ENCODE measurements at places on chromosomes 7 and 10.

GRCh38 chr7:6015917-6016652 is 7.0 kb downstream of the AIMP2 start:
- no peak overlapping the region for H3K4me3 ChIP-seq
- DNase-seq: no peak
- no peaks in the 10 kb centered on the region for H3K27me3 ChIP-seq
- H3K36me3 ChIP-seq: peaks cover 37% of the 10 kb centered on the region
- peaks cover 27% of the 10 kb centered on the region for H3K4me1 ChIP-seq

DNA sequence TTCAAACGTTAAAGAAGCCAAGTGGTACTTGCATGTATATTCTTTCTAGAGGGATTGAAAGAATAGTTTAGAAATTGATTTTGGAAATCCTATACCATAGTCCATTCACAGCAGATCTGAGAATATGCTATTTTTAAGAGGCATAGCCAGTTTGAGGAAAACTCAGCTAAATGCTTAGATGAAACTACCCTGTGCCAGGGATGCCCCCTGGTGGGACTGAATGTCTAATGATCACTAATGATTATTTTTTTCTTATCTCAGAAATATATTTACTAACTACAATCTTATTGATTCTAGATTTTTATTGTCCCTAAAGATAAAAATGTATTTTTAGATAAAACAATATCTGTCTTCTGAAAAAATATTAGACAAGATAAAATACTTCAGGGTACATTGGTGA is 844.9 kb upstream of the PHF14 start:
- H3K27ac ChIP-seq: no peak overlapping the region
- H3K4me3 ChIP-seq: no peak overlapping the region
- no peaks in the 10 kb centered on the region for H3K36me3 ChIP-seq
- DNase-seq: no peak
- no peaks in the 10 kb centered on the region for H3K4me1 ChIP-seq

DNA sequence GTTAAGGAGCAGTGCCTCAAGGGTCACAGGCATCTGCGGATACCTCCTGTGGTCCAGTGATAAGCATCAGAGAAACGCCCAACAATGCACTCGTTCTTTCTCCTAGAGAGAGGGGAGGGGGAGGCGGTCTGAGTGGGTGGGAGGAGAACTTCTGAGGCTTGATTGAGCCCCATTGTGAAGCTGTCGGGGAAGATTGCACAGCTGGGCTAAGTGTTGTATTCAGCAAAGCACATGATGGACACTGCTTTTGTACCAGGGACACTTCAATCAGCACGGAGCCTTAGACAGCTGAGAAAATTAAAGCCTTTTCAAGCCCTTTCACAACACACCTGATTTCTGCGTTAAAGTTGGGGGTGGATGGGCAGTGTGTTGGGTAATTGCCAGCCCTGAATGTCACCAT is 230.3 kb upstream of the GHITM start:
- no peaks in the 10 kb centered on the region for H3K27me3 ChIP-seq
- no peak overlapping the region for H3K4me3 ChIP-seq
- H3K4me1 ChIP-seq: no peaks in the 10 kb centered on the region
- H3K27ac ChIP-seq: no peak overlapping the region
- no peak for DNase-seq
- H3K36me3 ChIP-seq: no peaks in the 10 kb centered on the region

- no peak overlapping the region for H3K27ac ChIP-seq
- no peak for DNase-seq
- H3K27me3 ChIP-seq: peaks cover 46% of the 10 kb centered on the region
- no peaks in the 10 kb centered on the region for H3K36me3 ChIP-seq
Measured at GRCh38 chr10:117911684-117912083, 135.1 kb downstream of the RAB11FIP2 start.

DNA sequence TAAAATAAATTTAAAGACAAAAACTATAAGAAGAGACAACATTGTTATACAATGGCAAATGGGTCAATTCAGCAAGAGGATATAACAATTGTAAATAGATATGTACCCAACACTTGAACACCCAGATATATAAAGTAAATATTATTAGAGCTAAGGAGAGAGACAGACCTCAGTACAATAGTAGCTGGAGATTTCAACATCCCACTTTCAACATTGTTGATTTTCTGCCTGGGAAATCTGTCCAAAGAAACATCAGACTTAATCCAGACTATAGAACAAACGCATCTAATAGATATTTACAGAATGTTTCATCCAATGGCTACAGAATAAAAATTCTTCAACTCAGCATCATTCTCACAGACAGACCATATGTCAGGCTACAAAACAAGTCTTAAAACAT is 256.1 kb downstream of the GRM8 start:
- H3K36me3 ChIP-seq: no peaks in the 10 kb centered on the region
- DNase-seq: no peak
- no peak overlapping the region for H3K27ac ChIP-seq

GRCh38 chr7:39392151-39392550 is 174.1 kb upstream of the YAE1 start:
- no peak overlapping the region for H3K27ac ChIP-seq
- no peak for DNase-seq
- H3K27me3 ChIP-seq: peaks cover 31% of the 10 kb centered on the region
- H3K4me1 ChIP-seq: no peaks in the 10 kb centered on the region
- no peaks in the 10 kb centered on the region for H3K36me3 ChIP-seq

DNA sequence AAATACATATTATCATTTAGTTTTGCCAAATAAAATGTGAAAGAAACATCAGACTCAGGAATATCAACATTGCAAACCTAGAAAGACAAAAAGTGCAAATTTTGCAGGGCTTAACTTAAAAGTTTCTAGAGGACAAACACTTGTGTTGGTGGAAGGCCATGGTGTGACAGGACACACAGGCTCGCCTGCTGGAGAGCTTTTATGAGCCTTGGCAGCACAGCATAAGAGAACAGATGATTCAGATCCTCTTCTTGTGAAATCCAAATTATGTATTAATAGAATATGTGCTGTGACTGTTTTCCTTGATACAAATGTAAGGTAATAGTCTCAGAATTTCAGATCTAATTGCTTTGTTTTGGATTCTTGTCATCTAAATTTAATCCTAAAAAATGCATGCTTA is 72.9 kb upstream of the ABCB5 start:
- H3K27ac ChIP-seq: no peak overlapping the region
- no peak overlapping the region for H3K4me3 ChIP-seq
- no peaks in the 10 kb centered on the region for H3K36me3 ChIP-seq
- no peaks in the 10 kb centered on the region for H3K4me1 ChIP-seq
- peaks cover 5% of the 10 kb centered on the region for H3K27me3 ChIP-seq
- DNase-seq: no peak

DNA sequence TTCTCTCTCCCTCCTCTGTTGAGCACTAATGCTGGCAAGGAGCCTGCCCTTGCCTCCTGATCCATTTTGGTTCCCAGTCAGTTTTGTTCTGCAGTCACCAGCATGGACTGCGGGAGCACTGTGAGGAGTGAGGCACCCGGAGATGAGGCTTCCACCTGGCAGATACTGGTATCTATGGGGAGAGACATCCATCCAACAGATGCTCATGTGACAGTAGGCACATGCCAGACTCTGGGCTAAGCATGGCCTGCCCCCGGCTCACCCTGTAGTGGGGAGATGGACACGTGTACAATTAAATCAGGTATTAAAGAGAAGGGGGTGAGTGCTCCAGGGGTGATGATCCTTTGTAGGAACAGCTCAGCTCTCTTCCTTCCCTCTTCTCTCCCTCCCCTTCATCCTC is 74.0 kb upstream of the PODXL start:
- DNase-seq: no peak
- no peak overlapping the region for H3K4me3 ChIP-seq
- H3K27me3 ChIP-seq: peaks cover 11% of the 10 kb centered on the region
- no peaks in the 10 kb centered on the region for H3K4me1 ChIP-seq
- no peaks in the 10 kb centered on the region for H3K36me3 ChIP-seq

GRCh38 chr10:16933783-16934182 is 116.6 kb upstream of the RSU1 start:
- DNase-seq: no peak
- H3K27me3 ChIP-seq: no peaks in the 10 kb centered on the region
- H3K4me1 ChIP-seq: peaks cover 2% of the 10 kb centered on the region
- no peak overlapping the region for H3K27ac ChIP-seq

GRCh38 chr7:43492896-43493295 is 90.0 kb upstream of the STK17A start:
- H3K27me3 ChIP-seq: peaks cover 5% of the 10 kb centered on the region
- no peaks in the 10 kb centered on the region for H3K36me3 ChIP-seq
- H3K4me3 ChIP-seq: no peak overlapping the region
- DNase-seq: no peak

DNA sequence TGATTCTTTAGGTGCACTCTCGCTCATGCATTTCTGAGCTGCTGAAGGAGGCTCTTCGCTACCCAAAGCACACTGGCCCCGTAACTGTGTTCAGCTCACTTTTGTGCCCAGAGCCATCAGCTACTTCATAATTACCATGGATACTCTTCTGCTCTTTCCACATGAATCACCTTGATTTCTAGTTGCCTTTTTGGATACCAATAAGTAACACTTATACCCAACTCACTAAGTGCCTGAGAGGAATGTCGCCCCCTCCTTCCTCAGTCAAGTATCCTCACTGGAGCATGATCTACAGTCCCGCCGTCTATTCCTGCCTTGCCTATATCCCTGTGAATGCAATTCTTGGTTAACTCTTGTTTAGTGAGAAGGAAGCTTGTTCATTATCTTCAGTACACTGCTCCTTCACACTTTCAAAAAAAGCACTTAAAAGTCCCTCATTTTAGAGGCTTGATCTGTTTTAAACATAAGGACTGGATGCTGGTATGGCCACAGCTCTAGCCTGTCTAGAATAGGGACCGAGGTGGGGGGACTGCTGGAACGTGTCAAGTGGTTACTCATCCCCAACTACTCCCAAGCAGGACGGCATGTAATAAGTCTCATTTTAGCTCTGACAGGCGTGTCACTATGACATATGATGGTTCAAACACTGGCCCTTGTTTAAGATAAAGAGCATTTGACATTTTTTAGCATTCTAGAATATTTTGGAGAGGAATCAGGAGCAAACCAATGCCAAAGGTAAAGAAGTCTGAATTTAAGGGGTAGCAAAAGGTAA is 23.7 kb downstream of the SVIL start:
- no peak overlapping the region for H3K4me3 ChIP-seq
- H3K27me3 ChIP-seq: no peaks in the 10 kb centered on the region
- peaks cover 16% of the 10 kb centered on the region for H3K36me3 ChIP-seq
- no peak for DNase-seq

DNA sequence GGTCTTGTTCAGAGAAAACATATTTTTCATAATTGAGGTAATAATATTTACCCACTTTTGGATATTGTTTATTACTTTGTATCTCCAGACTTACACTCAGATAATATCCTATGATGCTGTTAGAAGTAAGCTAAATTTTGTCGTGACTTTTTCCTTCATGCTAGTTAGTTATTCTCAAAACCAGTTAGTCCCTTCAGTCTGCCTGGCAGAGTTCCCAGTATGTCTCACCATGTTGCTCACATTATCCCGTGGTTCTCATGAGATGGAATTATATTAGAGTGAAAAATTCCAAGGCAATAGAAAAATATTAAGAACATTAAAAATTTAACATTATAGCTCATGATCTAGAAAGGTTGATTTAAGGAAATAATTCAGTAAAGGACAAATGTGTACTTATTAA is 81.5 kb upstream of the SMIM30 start:
- no peak overlapping the region for H3K4me3 ChIP-seq
- no peak overlapping the region for H3K27ac ChIP-seq
- H3K27me3 ChIP-seq: no peaks in the 10 kb centered on the region
- H3K4me1 ChIP-seq: no peaks in the 10 kb centered on the region
- no peak for DNase-seq
- no peaks in the 10 kb centered on the region for H3K36me3 ChIP-seq

DNA sequence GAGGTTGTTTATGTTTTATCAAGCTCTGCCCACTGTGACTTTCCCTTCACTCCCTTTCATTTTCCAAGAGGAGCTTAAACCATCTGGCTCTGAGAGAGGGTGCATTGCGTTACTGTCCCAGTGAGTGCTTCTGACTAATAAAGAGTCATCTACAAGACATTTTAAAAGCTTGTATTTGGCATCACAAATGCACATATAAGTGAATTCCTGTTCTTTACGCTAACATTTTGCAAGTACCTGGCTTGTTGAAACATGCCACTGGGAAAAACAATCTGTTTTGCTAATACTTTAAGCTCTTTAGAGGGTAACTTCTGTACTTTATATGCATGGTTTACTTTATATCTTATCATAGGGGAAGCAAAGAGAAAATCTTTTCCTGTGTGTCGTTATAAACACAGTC is 534.6 kb upstream of the POM121L12 start:
- H3K4me3 ChIP-seq: no peak overlapping the region
- H3K4me1 ChIP-seq: no peaks in the 10 kb centered on the region
- H3K27me3 ChIP-seq: no peaks in the 10 kb centered on the region

- H3K4me1 ChIP-seq: no peaks in the 10 kb centered on the region
- H3K36me3 ChIP-seq: no peaks in the 10 kb centered on the region
- no peak overlapping the region for H3K27ac ChIP-seq
- no peak for DNase-seq
- no peaks in the 10 kb centered on the region for H3K27me3 ChIP-seq
Measured at GRCh38 chr10:71004176-71005075, 116.1 kb upstream of the PCBD1 start.

DNA sequence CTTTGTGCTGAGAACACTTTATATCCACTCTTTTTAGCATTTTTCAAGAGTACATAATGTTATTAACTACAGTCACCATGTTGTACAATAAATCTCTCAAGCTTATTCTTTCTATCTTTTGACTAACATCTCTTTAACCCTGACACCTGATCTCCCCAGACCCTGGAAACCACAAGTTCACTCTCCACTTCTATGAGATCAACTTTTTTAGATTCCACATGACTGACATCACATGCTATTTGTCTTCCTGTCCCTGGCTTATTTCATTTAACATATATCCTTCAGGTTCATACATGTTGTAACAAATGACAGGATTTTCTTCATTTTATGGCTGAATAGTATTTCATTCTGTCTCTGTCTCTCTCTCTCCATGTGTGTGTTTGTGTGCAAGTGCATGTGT is 15.5 kb downstream of the SLC13A1 start:
- no peak overlapping the region for H3K27ac ChIP-seq
- no peak for DNase-seq
- H3K27me3 ChIP-seq: no peaks in the 10 kb centered on the region
- H3K4me1 ChIP-seq: no peaks in the 10 kb centered on the region
- H3K36me3 ChIP-seq: no peaks in the 10 kb centered on the region
- H3K4me3 ChIP-seq: no peak overlapping the region
